ENCODE measurements at places on chromosomes 7 and 10.

GRCh38 chr10:8404721-8405120, 350.2 kb downstream of the GATA3 start:
- H3K4me1 ChIP-seq = no peaks in the 10 kb centered on the region
- H3K36me3 ChIP-seq = no peaks in the 10 kb centered on the region
- no peak overlapping the region for H3K4me3 ChIP-seq
- no peak overlapping the region for H3K27ac ChIP-seq
- no peak for DNase-seq
- no peaks in the 10 kb centered on the region for H3K27me3 ChIP-seq

GRCh38 chr10:11261143-11261542, 243.5 kb downstream of the CELF2 start:
- H3K27me3 ChIP-seq = no peaks in the 10 kb centered on the region
- H3K27ac ChIP-seq = no peak overlapping the region
- no peaks in the 10 kb centered on the region for H3K4me1 ChIP-seq
- no peaks in the 10 kb centered on the region for H3K36me3 ChIP-seq

- no peak for DNase-seq
- H3K36me3 ChIP-seq = no peaks in the 10 kb centered on the region
- H3K4me1 ChIP-seq = no peaks in the 10 kb centered on the region
- H3K27me3 ChIP-seq = no peaks in the 10 kb centered on the region
Measured at GRCh38 chr7:77569514-77570232, 32.6 kb downstream of the PTPN12 start.

GRCh38 chr10:27276581-27276980, 36.0 kb upstream of the ACBD5 start:
- no peaks in the 10 kb centered on the region for H3K4me1 ChIP-seq
- H3K36me3 ChIP-seq = no peaks in the 10 kb centered on the region
- H3K4me3 ChIP-seq = no peak overlapping the region
- no peak for DNase-seq
- no peaks in the 10 kb centered on the region for H3K27me3 ChIP-seq

GRCh38 chr7:100476101-100476780, 2.8 kb downstream of the TSC22D4 start:
- no peaks in the 10 kb centered on the region for H3K27me3 ChIP-seq
- no peak for DNase-seq
- no peaks in the 10 kb centered on the region for H3K36me3 ChIP-seq
- peak overlapping the region; percentile 10 for H3K27ac ChIP-seq

All from Peyer's patch (tissue), 4 donors.